ENCODE measurements at places on chromosomes 7 and 10.

DNA sequence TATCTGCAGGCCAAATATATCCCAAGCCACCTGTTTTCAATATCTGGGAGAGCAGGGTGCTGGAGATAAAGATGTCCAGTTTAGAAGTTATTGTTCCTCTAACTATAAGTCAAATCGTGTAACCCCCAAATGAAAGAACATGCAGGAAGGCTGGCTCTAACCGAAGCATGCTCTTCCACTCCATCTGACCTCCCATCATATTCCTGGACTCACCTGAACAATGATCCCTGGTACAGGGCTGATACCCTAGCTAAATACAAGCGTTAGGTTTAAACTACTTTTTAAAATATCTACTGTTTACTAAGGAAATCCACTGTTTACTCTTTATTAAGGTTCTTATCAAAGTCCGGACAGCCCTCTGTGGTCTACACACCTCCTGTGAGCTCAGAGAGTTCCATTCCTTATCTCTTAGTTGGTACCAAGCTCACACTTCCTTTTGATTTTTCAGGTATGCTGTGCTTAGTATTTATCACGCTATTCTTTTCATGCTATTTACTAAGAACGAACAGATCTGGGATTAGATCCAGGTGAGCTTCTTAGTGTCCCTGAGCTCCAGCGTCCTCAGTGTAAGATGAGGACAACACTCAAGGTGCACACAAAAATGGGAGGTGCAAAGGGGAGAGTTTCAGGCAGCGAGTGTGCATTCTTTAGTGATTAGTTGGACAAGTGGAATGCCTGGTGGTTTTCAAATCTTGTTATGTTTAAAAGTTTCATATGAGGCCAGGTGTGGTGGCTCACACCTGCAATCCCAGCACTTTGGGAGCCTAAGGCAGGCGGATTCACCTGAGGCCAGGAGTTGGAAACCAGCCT, 23.6 kb upstream of the COBL start:
- DNase-seq, result no peak

- DNase-seq, result no peak
Observed at GRCh38 chr10:5443429-5443828, 31.1 kb downstream of the NET1 start.

DNA sequence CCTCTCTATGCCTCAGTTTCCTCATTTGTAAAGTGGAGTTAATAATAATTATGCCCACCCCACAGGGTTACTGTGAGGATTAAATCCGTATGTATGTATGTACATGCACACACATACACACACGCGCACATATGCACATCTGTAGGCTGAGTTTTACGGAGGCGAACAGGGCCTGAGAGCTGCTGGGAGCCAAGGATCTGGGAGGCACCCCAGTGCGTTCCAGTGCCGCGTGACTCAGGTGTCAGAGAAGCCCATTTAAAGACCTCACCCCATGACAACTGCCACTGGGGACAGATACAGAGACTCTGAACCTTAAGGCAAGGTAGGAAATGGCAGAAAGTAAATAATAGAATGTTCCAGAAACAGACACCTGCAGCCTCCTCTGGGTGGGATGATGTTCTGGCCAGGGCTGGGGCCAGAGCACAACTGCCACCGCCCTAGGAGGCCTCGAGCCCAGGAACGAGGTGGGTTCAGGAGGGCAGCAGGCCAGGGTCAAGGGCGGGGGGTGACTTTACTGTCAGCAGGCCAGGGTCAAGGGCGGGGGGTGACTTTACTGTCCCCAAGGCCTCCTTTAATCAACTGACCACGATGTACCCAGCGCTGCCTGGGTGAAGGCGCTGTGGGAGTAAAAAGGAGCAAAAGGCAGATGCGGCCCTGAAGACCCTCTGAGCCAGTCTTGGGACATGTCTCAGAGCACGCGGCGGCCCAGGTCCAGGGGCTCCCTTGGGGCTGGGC, 54.9 kb downstream of the PRKAG2 start:
- DNase-seq, result no peak

DNA sequence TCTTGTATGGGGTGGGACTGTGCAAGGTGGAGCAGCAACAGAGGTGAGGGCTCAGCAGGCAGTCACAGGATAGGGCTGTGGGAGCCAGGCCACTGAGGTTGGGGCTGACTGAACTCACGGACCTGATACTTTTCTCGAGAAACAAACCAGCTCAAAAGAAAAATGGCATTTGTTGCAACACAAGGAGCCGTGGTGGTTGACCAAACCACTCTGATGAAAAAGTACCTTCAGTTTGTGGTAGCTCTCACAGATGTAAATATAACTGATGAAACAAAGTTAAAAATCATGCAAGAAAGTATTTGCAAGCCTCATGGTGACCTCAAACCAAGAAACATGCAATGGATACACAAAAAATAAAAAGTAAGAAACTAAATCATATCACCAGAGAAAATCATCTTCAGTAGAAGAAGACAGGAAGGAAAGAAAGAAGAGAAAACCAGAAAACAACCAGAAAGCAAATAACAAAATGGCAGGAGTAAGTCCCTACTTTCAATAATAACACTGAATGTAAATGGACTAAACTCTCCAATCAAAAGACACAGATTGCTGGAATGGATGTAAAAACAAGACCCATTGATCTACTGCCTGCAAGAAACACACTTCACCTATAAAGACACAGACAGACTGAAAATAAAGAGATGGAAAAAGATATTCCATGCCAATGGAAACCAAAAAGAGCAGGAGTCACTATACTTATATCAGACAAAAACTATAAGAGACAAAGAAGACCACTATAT, 48.9 kb upstream of the DUSP5 start:
- peak; percentile 24 for DNase-seq

DNA sequence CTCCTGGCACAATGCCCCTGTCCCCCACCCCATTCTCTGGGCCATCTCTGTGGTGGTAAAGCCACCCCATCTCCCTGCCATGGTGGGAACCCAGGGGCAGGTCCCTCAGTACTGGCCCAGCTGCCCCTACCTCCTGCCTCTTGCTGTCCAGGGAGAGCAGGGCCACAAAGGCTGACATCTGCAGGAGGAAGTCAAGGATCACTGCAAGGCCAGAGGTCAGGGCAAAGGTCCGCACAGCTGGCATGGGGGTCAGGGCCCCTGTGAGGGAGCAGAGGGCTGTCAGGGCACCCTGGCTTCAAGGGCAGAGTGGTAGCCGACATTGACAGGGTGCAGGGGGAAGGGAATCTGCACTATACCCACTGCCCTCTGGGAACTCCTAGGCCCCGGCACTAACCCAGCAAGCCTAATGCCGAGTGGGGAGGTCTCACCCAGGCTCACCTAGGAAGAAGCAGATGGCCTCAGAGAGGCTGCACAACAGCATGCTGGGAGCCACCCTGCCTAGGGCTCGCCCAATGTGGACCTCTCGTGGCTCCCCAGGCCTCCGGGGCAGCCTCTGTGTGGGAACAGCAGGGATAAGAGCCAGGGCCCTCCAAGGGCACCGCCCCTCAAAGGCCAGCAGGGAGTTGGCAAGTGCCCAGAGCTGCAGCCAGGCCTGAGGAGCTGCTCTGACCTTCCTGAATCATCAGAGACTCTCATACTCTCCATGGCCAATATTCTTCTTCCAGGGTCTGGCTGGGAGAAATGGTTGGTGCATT, 7.7 kb downstream of the NPC1L1 start:
- DNase-seq, result no peak

GRCh38 chr7:95811846-95812445, 39.6 kb downstream of the DYNC1I1 start:
- DNase-seq, result no peak

DNA sequence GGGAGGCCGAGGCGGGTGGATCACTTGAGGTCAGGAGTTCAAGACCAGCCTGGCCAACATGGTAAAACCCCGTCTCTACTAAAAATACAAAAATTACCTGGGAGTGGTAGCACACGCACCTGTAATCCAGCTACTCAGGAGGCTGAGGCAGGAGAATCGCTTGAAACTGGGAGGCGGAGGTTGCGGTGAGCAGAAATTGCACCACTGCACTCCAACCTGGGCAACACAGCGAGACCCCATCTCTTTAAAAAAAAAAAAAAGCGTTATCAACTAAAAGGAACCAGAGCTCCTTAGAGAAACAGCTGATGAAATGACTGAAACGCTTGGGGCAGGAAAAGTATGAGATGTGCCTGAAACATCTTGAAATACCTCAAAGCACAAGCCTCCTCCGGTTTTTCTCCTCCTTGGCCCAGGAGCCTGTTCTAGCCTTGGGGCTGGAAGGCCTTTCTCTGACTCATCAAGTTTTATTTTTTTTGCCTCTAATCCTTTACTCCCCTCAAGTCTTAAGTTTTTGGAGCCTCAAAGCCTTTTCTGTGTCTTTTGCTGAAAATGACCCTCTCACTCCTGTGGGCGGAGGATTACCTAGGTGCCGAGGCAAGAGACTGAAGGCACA, 2.6 kb upstream of the METTL27 start:
- no peak for DNase-seq

DNA sequence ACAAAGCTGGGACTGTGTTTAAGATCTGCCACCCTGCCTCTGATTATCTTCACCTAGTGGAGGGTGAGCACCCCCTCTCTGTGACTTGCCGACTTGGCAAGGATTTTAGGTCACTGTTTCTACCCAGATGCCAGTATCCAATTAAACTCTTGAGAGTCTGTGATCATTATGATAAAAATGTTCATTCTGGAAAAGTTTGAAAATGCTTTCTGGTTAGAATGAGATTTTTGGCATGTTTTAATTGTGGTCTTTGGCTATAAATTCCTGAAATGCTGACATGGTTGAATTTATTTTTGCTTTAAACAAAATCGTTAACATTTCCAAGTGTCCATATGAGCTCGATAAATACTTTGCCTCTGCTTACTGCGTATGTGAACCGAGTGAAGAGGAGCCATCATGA, 221.4 kb downstream of the BICC1 start:
- DNase-seq, result no peak

DNA sequence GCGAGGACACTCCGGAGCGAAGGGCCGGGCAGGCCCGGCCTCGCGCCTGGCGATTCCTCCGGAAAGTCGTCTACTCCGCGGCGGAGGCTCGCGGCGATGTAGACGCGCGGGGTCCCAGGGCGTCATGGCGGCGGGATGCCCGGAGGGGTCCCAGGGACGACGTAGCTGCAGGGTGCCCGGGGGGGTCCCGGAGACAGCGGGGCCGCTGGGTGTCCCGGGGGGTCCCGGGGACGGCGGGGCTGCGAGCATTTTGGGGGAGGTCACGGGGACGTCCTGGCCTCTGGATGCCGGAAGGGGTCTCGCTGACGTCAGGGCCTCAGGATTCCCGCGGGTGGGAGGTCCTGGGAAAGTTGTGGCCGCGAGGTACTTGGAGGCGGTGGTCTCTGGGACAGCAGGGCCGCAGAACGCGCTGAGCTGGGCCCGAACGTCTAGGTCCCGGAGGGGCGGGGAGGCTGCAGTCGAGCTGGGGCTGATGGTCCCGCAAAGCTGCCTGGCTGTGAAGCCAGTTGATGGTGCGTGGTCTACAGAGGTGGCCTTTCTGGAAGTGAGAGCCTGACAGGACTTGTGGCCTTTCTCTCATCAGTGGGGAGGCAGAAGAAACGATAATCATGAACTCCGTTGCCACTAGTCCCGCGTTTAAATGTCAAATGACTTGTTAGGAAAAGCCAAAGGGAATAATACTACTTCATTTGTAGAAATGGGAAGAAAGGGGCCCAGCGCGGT, 637 bp downstream of the HSPA14 start:
- peak; percentile 75 for DNase-seq

DNA sequence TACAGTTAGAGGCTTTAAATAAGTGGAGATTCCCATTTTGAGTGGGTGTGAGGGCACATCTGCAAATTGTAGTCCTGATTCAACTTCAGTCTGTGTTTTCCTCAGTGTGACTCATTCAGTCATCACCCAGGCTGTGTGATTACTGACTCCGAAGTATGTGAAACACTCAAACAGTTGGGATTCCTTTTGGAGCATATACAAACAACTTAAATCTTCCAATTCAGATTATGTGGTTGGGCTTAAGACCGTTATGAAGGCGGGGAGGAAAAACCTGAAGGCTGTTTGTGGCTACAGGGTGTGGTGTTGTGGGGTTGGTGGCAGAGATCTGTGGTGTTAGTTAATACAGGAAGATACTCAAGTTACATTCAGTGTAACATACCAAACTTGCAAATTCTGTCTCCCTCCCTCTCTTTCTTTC, 259.7 kb upstream of the FERD3L start:
- no peak for DNase-seq

DNA sequence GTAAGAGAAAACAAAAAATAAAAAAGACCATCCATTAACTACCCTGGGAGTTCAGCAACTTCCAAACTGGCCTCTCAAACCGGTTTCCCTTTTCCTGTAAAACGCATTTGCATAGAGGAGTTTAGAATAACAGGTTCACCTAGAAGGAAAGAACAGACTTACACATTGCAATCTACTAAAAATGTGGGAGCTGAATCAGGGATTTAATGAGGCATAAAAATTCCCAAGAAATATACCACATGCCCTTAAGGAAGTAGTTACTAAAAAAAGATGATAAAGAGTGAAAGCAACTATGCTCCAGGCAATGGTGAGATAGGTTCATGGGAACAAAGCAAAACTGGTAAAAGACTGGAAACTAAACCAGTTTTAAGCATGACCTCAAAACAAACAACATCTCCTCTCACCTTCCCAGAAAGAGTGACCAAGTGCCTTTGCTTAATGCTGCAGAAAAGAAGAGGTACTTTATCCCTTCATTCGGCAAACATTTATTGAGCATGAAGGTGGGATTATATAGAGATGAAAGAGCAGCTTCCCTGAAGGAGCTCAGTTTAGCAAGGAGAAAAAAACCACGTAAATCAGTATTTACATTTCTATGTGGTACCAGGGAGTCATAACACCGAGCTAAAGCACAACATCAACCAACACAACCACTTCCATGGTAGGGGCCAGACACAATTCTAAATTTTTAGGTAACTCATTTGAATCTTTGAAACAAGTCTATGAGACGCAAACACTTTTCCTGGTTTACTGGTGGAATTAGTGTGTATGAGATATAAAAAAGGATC, 152.8 kb downstream of the SGMS1 start:
- no peak for DNase-seq

All from activated effector memory CD4-positive, alpha-beta T cell treated with anti-CD3 and anti-CD28 coated beads, Interleukin-2, amount 50 U/mL, for 16 hours (primary cell).